ENCODE measurements at places on chromosomes 3 and 15. TPM values are rescaled to one million over a fixed set of nuclear protein-coding genes. Genes with fewer than 3 reads are reported as not detected.

- H3K27ac ChIP-seq, result peak overlapping the region; percentile 66
- H3K4me1 ChIP-seq, result peaks cover 6% of the 10 kb centered on the region
- H3K4me3 ChIP-seq, result no peak overlapping the region
- peaks cover 7% of the 10 kb centered on the region for H3K36me3 ChIP-seq
These were observed 13.5 kb downstream of the VIPR1 start for GRCh38 chr3:42515976-42516375.

GRCh38 chr15:70264738-70265465, 167.2 kb upstream of the TLE3 start:
- H3K27ac ChIP-seq, result no peak overlapping the region
- no peaks in the 10 kb centered on the region for H3K27me3 ChIP-seq
- no peak overlapping the region for H3K4me3 ChIP-seq
- no peaks in the 10 kb centered on the region for H3K36me3 ChIP-seq
- peaks cover 40% of the 10 kb centered on the region for H3K4me1 ChIP-seq

DNA sequence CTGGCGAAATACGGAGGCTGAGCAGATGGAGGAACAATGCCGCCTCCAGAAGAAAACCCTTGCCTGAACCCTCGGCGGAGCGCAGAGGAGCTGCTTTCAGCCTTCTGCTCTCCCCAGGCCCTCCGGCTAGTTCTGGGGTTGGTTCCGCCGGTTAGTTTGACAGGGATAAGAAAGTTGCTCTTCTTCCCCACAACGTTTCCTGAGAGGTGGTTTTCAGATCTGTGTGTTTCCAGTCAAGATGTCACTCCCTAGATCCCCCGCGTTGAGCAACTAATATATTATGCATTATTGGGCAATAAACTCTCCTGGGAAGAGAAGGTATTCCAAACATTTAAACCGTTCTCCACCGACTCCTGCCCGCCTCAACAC, 551 bp downstream of the NLGN1 start:
- DNase-seq, result no peak
- H3K36me3 ChIP-seq, result no peaks in the 10 kb centered on the region
- peak overlapping the region; percentile 45 for H3K27ac ChIP-seq
- peaks cover 16% of the 10 kb centered on the region for H3K27me3 ChIP-seq
- H3K4me1 ChIP-seq, result peaks cover 14% of the 10 kb centered on the region

DNA sequence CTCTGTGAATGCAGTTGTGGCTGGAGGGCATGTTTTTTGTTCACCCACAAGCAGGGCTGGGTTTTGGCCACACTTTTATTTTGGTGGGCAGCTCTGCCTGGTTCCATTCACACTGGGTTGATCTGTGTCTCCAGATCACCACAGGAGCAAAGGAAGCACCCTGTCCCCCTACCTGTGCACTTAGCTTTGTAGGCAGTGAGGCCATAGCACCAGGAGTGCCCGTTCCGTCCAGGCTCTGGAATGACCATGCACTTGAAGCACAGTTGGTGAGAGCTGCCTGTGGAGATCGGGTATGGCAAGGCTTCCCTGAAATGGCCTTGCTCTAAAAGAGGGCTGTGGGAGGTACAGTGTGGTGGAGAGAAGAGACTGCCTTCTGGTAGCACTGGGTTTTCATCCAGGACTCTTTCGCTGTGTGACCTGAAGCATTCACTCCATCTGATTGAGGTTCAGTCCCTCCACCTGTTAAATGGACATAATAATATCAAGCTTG, 31.7 kb downstream of the MINAR1 start:
- no peaks in the 10 kb centered on the region for H3K36me3 ChIP-seq
- no peaks in the 10 kb centered on the region for H3K4me1 ChIP-seq
- H3K27ac ChIP-seq, result no peak overlapping the region
- no peak for DNase-seq
- H3K4me3 ChIP-seq, result no peak overlapping the region
- no peaks in the 10 kb centered on the region for H3K27me3 ChIP-seq

- DNase-seq, result no peak
- no peaks in the 10 kb centered on the region for H3K27me3 ChIP-seq
- H3K36me3 ChIP-seq, result no peaks in the 10 kb centered on the region
- H3K27ac ChIP-seq, result no peak overlapping the region
These were observed 269.0 kb upstream of the ADAMTS9 start for GRCh38 chr3:64956711-64957325.

DNA sequence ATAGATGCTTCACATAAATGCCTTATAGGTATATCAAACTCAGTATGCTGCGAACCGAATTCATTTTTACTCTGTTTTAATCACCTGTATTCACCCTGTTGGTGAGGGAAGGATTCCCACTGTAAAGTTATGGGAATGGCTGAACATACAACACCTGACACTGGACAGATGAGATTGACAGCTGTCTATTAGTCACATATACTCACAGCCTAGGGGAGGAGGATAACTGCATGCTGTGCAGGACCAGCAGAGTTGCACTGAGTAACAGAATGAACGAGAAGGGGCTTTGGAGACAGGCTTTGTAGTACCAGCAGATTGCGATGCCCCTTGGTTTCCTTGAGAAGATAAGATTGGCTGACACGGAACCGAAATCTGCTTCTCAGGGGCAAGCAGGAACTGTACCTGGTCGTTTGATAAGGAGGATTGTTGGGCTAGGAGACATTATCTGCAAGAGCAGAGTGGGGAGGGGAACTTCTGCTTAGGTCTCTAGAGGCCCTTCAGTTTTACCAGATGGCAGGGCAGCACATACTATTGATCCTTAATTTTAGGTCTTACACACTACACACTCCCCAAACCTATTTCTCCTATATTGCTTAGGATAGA, 43.5 kb upstream of the SLC22A13 start:
- H3K27me3 ChIP-seq, result no peaks in the 10 kb centered on the region
- H3K4me3 ChIP-seq, result no peak overlapping the region
- peaks cover 38% of the 10 kb centered on the region for H3K36me3 ChIP-seq

GRCh38 chr3:15667484-15667883, 65.9 kb downstream of the BTD start:
- DNase-seq, result no peak
- H3K4me1 ChIP-seq, result no peaks in the 10 kb centered on the region
- H3K4me3 ChIP-seq, result no peak overlapping the region
- peaks cover 29% of the 10 kb centered on the region for H3K36me3 ChIP-seq
- no peaks in the 10 kb centered on the region for H3K27me3 ChIP-seq
- H3K27ac ChIP-seq, result no peak overlapping the region

- H3K27ac ChIP-seq, result no peak overlapping the region
- no peak overlapping the region for H3K4me3 ChIP-seq
- no peaks in the 10 kb centered on the region for H3K4me1 ChIP-seq
- no peak for DNase-seq
These were observed 27.0 kb upstream of the CSPG5 start for GRCh38 chr3:47605652-47606051.

- no peaks in the 10 kb centered on the region for H3K4me1 ChIP-seq
- no peak overlapping the region for H3K4me3 ChIP-seq
- no peak overlapping the region for H3K27ac ChIP-seq
- no peaks in the 10 kb centered on the region for H3K36me3 ChIP-seq
- H3K27me3 ChIP-seq, result no peaks in the 10 kb centered on the region
These were observed 75.6 kb downstream of the AQP9 start for GRCh38 chr15:58213587-58214338.

- DNase-seq, result no peak
- no peak overlapping the region for H3K27ac ChIP-seq
- H3K36me3 ChIP-seq, result no peaks in the 10 kb centered on the region
- H3K4me1 ChIP-seq, result no peaks in the 10 kb centered on the region
These were observed 158.4 kb upstream of the TPRG1 start for GRCh38 chr3:189013224-189013888.

- no peak overlapping the region for H3K4me3 ChIP-seq
- no peaks in the 10 kb centered on the region for H3K27me3 ChIP-seq
- no peak overlapping the region for H3K27ac ChIP-seq
- no peaks in the 10 kb centered on the region for H3K4me1 ChIP-seq
These were observed 96.9 kb upstream of the TBL1XR1 start for GRCh38 chr3:177294221-177294620.

The SUCNR1 gene
- total RNA-seq, result 2.7 TPM

The ZMYND10 gene
- total RNA-seq, result 2.8 TPM

The ILDR1 gene
- 6.9 TPM for total RNA-seq

The A4GNT gene
- total RNA-seq, result not detected

The EXD1 gene
- total RNA-seq, result not detected

The EDEM1 gene
- 88.6 TPM for total RNA-seq

The COL7A1 gene
- 3.7 TPM for total RNA-seq

The MUC20 gene
- total RNA-seq, result 14.7 TPM

All from upper lobe of right lung (tissue), 1 donor.